ENCODE measurements at places on chromosomes 13 and 19. TPM values are rescaled to one million over a fixed set of nuclear protein-coding genes. Genes with fewer than 3 reads are reported as not detected.

GPR4 gene
- 30.3 TPM for total RNA-seq

NMRK2 gene
- not detected for total RNA-seq

ZSCAN4 gene
- not detected for total RNA-seq

TGFBR3L gene
- total RNA-seq = 1.2 TPM

SELENOV gene
- not detected for total RNA-seq

FAM124A gene
- 9.9 TPM for total RNA-seq

KIR3DL2 gene
- not detected for total RNA-seq

OR7A5 gene
- total RNA-seq = not detected

ZFP14 gene
- 3.1 TPM for total RNA-seq

RNASEH2A gene
- 28.5 TPM for total RNA-seq

CIC gene
- total RNA-seq = 86.3 TPM

KLF1 gene
- not detected for total RNA-seq

OR7E24 gene
- not detected for total RNA-seq

CYP2A6 gene
- not detected for total RNA-seq

CALR3 gene
- total RNA-seq = not detected

ZNF571 gene
- 2.0 TPM for total RNA-seq

CEACAM8 gene
- not detected for total RNA-seq

CGB3 gene
- total RNA-seq = not detected

GPR18 gene
- total RNA-seq = not detected

GJB2 gene
- total RNA-seq = not detected

DCLK1 gene
- 3.9 TPM for total RNA-seq

GIPR gene
- total RNA-seq = not detected
